ENCODE measurements at places on chromosomes 7 and 10.

- DNase-seq, result no peak
Observed at GRCh38 chr10:71685554-71686232, 33.9 kb downstream of the C10orf105 start.

DNA sequence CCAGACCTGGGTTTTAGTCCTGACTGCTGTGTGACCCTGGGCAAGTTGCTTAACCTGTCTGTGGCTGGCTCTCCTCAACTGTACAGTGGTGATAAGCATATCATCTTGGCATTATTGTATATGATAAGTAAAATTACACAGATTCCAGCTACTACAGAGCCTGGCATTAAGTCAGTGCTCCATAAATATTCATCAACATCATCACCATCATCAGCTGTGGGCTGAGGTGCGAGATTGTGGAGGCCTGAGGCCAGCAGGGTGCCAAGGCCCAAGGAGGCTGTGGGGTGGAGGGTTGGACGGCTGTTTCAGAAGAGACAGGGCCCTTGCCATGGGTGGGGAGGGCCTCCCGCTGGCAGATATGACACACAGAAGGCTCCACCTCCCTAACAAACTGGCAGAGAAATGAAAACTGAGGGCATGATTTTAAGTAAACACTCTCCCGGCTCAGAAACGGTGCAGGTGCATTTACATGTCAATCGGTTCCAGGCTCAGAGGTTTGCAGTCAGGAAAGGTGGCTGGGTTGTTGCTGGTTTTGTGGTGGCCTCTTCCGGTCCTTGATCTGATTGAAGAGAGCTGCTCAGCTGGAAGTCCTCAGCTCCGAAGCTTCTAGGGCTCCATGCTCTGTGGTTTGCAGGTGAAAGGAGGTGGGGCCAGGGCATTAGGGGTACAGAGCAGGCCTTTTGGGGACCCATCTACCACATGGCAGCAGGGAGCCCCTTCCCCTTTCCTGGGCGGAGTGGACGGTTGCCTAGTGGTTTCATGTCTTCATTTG lies 10.2 kb downstream of the CRYGN start:
- no peak for DNase-seq

DNA sequence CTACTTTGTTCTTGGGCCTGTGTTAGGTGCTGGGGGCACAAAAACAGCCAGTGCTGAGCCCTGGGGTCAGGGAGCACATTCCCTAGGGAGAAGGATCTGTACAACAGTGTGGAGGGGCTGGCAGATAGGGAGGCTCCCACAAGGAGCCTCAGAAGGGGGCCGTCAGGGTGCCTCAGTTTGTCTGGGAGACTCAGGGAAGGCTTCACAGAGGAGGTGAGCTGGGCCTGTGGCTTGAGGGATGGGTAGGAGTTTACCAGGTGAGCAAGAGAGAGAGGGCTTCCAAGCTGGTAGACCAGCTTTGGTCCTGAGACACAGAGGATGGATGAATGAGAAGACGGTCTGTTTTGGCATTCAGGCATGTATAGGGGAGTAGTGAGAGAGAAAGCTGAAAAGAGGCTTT lies 52.1 kb downstream of the CAMK1D start:
- DNase-seq, result no peak

- DNase-seq, result no peak
Observed at GRCh38 chr7:29243910-29244655, 49.5 kb downstream of the CHN2 start.

GRCh38 chr7:116354546-116355423 lies 144.4 kb downstream of the TES start:
- DNase-seq, result peak; percentile 61

DNA sequence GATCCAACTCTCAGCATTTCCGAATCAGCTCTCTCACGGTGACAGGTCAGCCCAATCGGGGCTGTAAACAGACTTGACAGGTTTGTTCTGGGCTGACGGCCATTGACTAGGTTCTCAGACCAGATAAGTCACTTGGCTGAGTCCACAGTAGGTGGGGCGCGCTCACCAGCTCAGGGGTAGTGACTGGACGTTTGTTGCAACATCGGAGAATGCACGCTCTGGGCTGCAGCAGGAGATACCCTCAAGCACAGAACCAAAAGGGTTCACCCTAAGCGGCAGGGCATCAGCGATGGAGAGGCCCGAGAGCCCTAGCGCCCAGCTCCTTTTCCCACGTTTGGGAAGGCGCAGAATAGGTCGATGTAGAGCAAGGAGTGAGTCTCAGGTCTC lies 1.8 kb downstream of the KLLN start:
- DNase-seq, result peak; percentile 86

GRCh38 chr10:89426230-89426868 lies 12.0 kb downstream of the IFIT5 start:
- DNase-seq, result no peak

Data from testis (tissue), 5 donors.